ENCODE measurements at places on chromosomes 5 and 9.

- peak; percentile 74 for DNase-seq
Observed at GRCh38 chr5:142866563-142867275, 96.5 kb downstream of the ARHGAP26 start.

GRCh38 chr5:1642221-1642620 lies 118.5 kb upstream of the LPCAT1 start:
- no peak for DNase-seq

GRCh38 chr9:7341571-7341970 lies 458.0 kb downstream of the DMAC1 start:
- no peak for DNase-seq

DNA sequence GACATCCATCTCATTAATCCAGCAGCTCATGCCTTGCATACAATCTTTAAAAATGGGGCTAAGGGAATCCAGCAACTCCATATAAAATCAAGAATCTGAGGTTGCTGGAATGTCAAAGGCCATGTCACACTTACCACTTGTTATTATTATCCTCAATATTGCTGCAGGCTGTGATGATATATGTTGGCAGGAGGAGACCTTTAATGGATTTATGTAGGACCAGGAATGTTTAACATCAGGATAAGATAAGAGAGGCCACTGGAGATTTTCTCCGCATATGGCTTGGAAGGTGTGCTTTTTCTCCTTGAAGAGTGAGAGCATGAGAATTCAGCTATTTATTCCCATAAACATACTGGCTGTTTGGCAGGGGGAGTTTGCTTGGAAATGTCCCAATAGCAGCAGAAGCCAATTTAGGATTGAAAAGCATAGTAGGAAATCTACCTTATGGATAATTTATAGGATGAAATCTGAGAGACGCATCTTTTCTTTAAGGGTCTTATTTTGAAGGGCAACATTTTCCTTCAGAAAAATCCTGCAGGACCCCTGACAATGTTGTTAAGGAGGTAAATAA lies 481.4 kb downstream of the AGTPBP1 start:
- no peak for DNase-seq

DNA sequence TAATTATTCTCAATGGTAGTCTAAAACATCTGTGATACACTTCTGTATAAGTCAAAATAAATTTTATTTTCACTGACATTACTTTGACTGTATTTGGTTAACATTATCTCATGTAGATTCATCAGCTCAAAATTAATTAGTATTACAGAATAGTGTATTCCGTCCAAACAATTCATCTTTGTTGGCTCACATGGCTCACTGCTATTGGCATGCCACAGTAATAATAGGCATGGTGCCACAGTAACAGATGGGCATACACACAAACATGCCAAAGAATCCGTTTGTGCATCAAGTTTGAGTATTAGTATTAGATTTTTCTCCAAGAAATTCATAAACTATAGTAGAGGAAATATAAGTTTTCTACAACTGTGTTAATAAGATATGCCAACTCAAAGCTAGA lies 14.2 kb downstream of the AP3B1 start:
- DNase-seq, result no peak

- DNase-seq, result peak; percentile 54
Observed at GRCh38 chr5:131589510-131590348, 45.3 kb downstream of the RAPGEF6 start.

DNA sequence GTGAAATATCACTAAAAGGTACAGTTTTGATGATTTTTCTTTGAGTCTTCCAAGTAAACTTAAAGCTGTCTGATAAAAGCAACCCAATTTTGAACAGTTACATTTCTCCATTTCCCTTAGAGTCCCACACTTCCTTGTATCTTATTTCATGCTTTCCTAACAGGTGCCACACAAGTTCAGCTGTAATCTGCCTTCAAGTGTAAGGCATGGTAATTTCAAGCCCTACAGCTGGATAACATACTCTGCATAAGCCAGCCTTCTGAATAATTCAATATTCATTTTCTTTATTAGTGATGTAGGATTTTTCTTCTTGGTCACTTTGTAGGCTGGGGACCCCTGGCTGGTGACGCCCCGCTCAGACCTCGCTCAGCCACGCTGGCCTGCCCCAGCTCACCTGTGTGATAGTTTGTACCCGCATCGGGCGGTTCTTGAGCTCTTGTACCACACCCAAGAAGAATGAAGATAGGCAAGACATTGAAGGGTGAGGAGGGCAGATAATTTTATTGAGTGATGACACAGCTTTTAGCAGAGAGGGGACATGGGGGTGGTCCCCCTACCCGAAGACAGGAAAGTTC lies 34.0 kb downstream of the SOX30 start:
- no peak for DNase-seq

DNA sequence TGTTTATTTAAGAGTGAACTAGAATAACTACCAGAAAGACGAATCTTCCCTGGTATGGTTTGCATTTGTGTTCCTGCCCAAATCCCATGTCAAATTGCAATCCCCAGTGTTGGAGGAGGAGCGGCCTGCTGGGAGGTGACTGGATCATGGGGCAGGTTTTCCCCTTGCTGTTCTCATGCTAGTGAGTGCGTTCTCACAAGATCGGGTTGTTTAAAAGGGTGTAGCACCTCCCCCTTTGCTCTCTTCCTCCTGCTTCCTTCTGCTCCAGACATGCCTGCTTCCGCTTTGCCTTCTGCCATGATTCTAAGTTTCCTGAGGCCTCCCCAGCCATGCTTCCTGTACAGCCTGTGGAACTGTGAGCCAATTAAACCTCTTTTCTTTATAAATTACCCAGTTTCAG lies 210.3 kb upstream of the TBC1D2 start:
- DNase-seq, result no peak

- DNase-seq, result no peak
Observed at GRCh38 chr5:102375272-102375671, 79.2 kb upstream of the SLCO4C1 start.

- no peak for DNase-seq
Observed at GRCh38 chr5:126677121-126677520, 76.4 kb downstream of the PHAX start.
